Tibial nerve (tissue), 4 donors: ENCODE measurements at places on chromosomes 7 and 10.
A peak's percentile ranks its signal among the peaks of the same experiment; 100 is the strongest.

- H3K27me3 ChIP-seq: no peaks in the 10 kb centered on the region
- no peak overlapping the region for H3K4me3 ChIP-seq
- H3K27ac ChIP-seq: no peak overlapping the region
- no peak for DNase-seq
- H3K4me1 ChIP-seq: peaks cover 9% of the 10 kb centered on the region
Measured at GRCh38 chr7:45080265-45080957, 8.4 kb downstream of the NACAD start.

DNA sequence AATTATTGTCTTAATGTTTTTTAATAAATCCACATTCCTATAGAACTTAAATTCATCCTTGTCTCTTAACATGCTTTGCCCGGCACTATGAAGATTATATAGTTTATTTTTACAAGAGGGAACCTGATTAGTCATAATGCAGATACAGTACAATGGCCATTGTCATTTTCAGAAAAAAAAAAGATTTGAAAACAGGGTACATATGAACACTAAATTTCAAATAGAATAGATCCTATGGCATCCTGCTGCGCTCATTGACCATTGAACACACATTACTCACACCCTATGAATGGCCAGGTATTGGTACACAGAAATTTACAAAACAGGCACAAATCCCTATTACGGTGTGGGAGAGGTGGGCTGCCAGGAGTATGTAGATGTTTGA is 2.0 kb upstream of the KLF6 start:
- H3K27me3 ChIP-seq: no peaks in the 10 kb centered on the region
- peaks cover 2% of the 10 kb centered on the region for H3K36me3 ChIP-seq
- peak overlapping the region; percentile 100 for H3K27ac ChIP-seq
- no peak overlapping the region for H3K4me3 ChIP-seq

- DNase-seq: no peak
- H3K4me1 ChIP-seq: no peaks in the 10 kb centered on the region
- no peaks in the 10 kb centered on the region for H3K36me3 ChIP-seq
- H3K27me3 ChIP-seq: no peaks in the 10 kb centered on the region
Measured at GRCh38 chr7:104366390-104366789, 38.0 kb downstream of the LHFPL3 start.

DNA sequence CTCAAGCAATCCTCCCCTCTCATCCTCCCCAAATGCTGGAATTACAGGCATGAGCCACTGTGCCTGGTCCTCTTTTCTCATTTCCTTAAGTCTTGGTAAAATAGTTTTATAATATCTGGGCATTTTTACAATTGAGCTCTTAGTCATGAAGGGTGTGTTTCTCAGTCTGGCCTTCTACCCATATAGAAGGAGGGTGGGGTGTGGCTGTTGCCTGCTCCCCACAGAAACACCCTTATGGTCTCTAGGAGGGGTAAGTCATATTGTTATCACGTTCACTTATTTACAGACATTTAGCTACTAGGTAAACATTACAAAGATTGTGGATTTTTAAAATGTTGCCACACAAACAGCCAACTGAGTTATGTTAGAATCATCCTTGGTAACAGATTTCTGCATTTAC is 6.7 kb upstream of the OTUD1 start:
- no peaks in the 10 kb centered on the region for H3K36me3 ChIP-seq
- no peak overlapping the region for H3K4me3 ChIP-seq
- H3K27me3 ChIP-seq: no peaks in the 10 kb centered on the region
- no peak overlapping the region for H3K27ac ChIP-seq
- H3K4me1 ChIP-seq: no peaks in the 10 kb centered on the region
- no peak for DNase-seq

DNA sequence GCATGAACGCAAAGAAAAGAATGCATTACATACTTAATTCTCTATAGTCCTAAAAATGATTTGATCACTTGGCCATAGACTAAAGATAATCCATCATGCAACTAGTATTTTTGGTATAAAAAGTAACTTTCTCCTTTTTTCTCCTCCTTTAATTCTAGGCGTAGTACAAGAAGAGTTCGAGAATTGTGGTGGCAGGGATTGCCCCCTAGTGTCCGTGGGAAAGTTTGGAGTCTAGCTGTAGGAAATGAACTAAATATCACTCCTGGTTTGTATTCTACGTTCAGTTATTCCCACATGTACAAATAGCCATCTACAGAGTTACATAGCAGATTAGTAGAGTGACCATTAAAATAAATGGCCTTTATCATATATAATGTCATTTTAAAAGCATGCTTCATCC is 45.5 kb upstream of the HELLS start:
- H3K27me3 ChIP-seq: no peaks in the 10 kb centered on the region
- H3K4me1 ChIP-seq: no peaks in the 10 kb centered on the region

- DNase-seq: no peak
- no peaks in the 10 kb centered on the region for H3K27me3 ChIP-seq
Measured at GRCh38 chr10:84549368-84550165, 221.2 kb downstream of the CCSER2 start.

DNA sequence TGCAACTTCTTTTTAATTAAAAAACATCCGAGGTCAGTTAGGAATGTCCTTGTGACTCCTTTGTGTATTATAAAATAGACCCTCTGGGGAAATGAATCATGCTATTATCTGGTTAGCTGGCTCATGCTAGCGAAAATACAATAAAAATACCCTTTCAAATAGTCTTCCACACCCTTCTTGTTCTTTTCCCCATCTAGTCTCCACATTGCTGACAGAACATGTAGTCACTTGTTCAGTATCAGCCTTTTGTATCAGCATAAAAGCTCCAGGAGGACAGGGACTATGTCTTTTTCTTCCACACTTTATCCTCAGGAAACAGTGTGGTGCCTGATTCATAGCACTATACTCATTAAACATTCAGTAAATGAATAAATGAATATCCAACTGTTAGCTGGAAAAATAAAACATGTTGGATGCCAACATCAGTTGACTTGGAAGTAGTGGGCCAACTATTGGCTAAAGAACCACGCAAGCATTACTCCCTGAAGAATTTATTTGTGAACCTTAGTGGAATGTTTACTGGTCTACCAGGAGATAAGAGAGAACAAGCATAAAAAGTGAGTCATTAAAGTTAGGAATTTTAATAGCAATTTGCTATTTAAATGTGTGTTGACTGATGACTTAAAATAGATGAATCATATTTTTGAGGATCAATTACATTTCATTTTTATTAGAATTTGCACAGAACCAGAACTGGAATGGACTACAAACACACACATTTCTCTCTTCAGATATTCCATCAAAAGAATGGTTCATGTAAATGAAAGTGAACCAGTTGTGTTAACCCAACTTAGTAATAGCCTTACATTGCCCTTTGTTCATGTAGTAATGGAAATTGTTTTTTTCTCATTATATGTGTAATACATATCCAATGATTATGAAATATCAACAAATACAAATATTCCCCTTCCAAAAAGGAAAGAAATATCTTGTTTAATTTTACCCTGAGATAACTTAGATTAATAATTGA is 129.6 kb downstream of the DKK1 start:
- no peaks in the 10 kb centered on the region for H3K36me3 ChIP-seq
- H3K4me1 ChIP-seq: no peaks in the 10 kb centered on the region
- H3K4me3 ChIP-seq: no peak overlapping the region
- H3K27me3 ChIP-seq: no peaks in the 10 kb centered on the region

DNA sequence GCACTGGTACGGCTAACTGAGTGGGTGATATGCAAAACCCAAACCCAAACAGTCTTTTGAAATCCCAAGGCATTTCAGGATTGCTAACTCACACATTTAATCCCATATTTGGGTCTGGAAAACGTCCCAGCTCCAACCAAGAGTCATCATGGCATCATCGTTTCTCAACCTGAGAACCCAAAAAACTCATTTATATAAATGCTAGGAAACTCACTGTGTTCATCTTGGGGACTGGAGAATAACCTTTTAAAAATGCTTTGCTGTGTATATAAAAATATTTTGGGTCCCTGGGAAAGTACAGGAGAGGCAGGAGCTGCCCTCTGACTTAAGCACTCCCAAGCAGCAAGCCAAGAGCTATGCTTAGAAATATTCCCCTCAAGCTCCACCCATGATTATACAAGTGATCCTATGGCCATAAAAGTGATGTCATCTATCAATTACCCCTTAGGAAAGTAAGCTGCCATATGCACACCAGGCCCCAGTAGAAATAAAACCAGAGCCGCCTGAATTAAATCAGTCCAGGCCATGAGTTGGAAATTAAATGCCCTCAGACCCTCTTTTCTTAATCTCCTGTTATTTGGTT is 352.1 kb downstream of the FRMD4A start:
- no peaks in the 10 kb centered on the region for H3K27me3 ChIP-seq
- no peak overlapping the region for H3K4me3 ChIP-seq
- peaks cover 12% of the 10 kb centered on the region for H3K36me3 ChIP-seq

DNA sequence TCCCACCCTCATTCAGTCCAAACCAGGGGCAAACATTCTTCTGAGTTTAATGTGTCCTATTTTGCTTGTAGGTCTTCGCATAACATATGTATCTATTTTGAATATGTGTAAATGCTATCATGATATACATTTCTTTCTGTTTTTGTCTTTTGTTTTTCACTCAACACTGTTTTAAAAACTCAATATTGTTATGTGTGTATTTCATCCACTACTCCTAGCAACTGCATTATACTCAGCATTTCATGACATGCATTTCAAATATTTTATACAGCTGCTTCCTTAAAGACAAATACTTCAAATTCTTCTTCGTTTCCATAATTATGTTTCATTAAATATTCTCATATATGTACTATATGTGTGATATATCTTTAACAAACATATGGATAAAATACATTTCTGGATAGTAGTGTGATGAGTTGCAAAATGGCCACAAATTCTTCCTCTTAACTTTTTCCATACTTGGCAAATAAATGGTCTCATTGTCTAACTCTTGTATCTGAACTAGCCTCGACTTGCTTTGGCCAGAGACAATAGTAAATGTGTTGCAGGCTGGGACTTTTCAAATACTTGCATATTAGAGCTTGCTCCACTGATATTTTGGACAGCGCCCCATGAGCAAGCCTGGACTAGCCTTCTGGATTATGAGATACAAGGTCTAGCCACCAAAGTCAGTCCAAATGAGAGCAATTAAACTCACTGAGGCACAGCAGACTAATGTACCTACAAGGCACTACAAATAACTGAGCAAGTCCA is 539.7 kb upstream of the KCND2 start:
- H3K4me1 ChIP-seq: no peaks in the 10 kb centered on the region
- no peak for DNase-seq
- H3K36me3 ChIP-seq: no peaks in the 10 kb centered on the region
- no peak overlapping the region for H3K27ac ChIP-seq

- no peaks in the 10 kb centered on the region for H3K36me3 ChIP-seq
- H3K4me3 ChIP-seq: no peak overlapping the region
- H3K4me1 ChIP-seq: peaks cover 3% of the 10 kb centered on the region
- DNase-seq: no peak
- H3K27ac ChIP-seq: no peak overlapping the region
- no peaks in the 10 kb centered on the region for H3K27me3 ChIP-seq
Measured at GRCh38 chr10:112756235-112756527, 193.9 kb upstream of the TCF7L2 start.

- peaks cover 8% of the 10 kb centered on the region for H3K4me1 ChIP-seq
- no peaks in the 10 kb centered on the region for H3K27me3 ChIP-seq
- no peaks in the 10 kb centered on the region for H3K36me3 ChIP-seq
- DNase-seq: no peak
Measured at GRCh38 chr10:14692344-14693076, 82.2 kb downstream of the FAM107B start.

- peaks cover 3% of the 10 kb centered on the region for H3K4me1 ChIP-seq
- no peaks in the 10 kb centered on the region for H3K36me3 ChIP-seq
- DNase-seq: no peak
- no peak overlapping the region for H3K27ac ChIP-seq
- H3K4me3 ChIP-seq: no peak overlapping the region
Measured at GRCh38 chr10:51083356-51083853, 9.1 kb downstream of the PRKG1 start.

DNA sequence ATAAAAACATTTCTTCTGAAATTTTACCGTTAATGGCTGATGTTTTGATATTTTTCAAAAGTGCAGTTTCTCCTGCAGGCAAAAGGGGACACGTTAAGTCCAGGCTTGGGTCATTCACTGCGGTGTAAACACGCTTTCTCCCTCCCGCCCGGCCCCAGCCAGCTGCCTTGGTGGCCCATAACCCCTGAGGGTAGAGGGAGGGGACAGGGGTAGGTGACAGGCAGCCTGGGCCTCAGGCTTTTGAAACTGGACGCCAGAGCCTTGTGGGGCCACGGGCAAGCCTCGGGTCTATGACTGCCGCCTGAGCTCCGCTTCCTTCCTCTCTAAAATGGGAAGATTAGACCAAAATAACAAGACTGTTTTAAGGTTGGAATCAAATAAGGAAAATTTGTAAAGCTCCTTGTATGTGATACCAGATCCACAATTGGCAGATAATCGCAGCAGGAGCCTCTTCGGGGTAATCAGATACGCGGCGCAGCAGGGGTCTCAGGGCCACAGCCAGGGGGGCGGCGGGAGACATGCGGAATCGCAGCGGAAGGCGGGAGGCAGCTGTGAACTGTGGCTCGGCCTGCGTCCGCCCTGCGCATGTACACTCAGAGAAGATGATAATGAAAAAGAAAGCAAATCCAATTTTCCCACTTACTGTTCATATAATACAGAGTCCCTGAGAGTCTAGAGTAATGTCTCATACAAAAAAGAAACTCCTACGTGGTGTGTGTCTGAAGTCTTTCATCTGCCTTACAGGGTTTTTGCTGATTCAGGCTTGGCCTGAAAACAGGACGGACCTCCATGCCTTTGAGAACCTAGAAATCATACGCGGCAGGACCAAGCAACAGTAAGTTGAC is 138.3 kb downstream of the EGFR start:
- no peak overlapping the region for H3K4me3 ChIP-seq
- no peak for DNase-seq
- no peaks in the 10 kb centered on the region for H3K27me3 ChIP-seq

DNA sequence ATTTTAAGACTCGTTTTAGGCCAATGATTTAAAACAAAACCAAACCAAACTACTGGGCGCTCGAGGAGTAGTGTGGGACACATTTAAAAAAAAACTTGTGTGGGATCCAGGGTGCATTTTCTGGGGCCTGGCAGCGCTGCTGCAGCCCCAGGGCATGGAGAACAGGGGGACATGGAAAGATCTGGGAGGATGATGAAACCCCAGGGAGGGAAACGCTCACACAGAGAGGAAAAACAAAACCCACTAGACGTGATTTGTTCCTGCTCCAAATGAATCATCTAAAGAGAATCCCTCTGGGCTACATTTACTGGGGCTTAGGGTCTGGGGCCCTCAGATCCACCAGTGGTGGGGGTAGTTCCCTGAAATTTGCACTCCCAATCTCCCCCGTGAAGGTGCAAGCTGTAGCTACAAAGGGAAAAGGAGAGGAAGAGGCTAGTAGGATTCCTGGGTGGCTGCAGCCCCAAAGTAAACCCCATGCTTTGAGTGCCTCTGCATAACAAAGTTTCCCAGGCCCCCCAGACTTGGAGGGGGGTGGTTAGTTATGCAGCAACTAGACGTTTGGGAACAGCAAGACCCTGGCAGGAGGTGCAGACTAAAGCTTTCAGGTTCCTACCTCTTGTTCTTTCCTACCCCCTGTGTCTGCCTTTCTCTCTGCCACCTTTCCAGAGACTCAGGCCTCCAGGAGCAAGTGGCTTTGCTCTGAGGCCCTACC is 14.5 kb upstream of the HOXA13 start:
- H3K4me1 ChIP-seq: peaks cover 11% of the 10 kb centered on the region
- no peak overlapping the region for H3K27ac ChIP-seq
- no peaks in the 10 kb centered on the region for H3K27me3 ChIP-seq
- no peak overlapping the region for H3K4me3 ChIP-seq

- H3K4me3 ChIP-seq: no peak overlapping the region
- no peak for DNase-seq
- no peaks in the 10 kb centered on the region for H3K36me3 ChIP-seq
- H3K27me3 ChIP-seq: no peaks in the 10 kb centered on the region
- H3K27ac ChIP-seq: no peak overlapping the region
Measured at GRCh38 chr7:6276911-6277408, 4.5 kb upstream of the CYTH3 start.
